ENCODE measurements at places on chromosomes 6 and 20. TPM values are rescaled to one million over a fixed set of nuclear protein-coding genes. Genes with fewer than 3 reads are reported as not detected.
A peak's percentile ranks its signal among the peaks of the same experiment; 100 is the strongest.

GRCh38 chr6:111185954-111186353, 98.7 kb downstream of the SLC16A10 start:
- DNase-seq, result no peak

DNA sequence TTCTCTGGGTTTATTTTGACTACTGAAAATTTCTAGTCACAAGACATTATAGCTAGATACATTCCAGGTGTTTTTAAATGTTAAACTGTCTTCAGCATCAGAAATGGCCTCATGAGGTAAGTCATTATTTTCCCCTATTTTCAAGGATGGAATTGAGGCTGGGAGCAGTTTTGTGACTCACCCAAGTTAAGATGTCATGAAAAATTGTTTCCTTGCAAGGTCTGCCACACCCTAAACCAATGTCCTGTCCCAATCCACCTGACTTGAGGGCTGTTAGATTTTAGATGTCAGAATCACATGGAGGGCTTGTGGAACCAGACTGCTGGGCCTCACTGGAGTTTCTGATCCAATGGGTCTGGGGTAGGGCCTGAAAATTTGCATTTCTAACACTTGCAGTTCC, 16.9 kb downstream of the SLC22A3 start:
- DNase-seq, result no peak

GRCh38 chr6:106913111-106913510, 61.4 kb downstream of the CD24 start:
- no peak for DNase-seq

DNA sequence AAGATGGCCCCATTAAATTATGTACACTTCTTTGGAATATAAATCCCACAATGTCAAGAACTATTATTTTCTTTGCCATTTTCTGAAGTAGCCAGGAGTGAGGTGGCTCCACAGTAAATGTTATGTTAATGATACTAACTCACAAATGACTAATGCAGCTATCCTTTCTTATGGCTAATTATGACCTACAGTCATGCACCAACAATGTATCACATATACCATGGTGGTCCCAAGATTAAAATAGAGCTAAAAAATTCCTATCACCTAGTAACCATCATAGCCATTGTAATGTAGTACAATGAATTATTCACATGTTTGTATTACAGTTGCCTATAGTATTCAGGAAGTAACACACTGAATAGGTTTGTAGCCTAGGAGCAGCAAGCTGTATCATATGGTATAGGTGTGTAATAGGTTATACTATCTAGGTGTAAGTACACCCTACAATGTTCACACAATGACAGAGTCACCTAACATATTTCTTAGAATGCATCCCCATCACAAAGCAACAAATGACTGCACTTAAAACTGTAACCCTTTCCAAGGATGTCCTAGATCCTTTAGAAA, 15.3 kb downstream of the ECHDC1 start:
- DNase-seq, result peak; percentile 44

- peak; percentile 37 for DNase-seq
Observed at GRCh38 chr6:113672491-113673149, 184.5 kb upstream of the MARCKS start.

Gene UST
- polyA plus RNA-seq, result 6.6 TPM

DNA sequence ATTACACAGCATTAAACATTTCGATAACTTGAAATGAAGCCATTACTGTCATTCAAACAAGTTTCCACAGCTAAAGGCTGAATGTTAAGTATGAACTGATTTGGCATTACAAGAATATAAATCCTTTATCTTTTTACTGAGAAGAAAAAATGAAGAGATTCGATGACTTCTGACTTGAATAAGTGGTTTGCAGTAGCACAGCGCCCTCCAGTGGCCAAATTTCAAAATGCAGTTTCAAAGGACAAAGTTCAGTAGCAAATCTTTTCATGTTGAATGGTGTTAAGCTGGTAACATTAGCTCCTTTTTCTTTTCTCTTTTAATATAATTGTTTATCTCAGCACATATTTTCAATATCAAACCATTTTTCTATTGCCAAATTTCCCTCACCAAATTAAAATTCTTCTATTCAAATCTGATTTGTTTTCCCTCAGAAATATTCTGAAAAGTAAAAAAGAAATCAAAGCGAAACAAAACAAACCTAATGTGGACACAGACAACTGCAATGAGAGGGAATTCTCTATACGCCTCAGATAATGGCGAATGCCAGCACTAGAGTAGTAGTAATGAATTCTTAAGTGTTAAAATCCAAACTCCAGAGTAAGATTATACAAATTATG, 145.7 kb downstream of the BTBD9 start:
- peak; percentile 81 for DNase-seq

Gene ENPP3
- 0.05 TPM for polyA plus RNA-seq

GRCh38 chr6:84853901-84854300, 89.5 kb upstream of the TBX18 start:
- no peak for DNase-seq

DNA sequence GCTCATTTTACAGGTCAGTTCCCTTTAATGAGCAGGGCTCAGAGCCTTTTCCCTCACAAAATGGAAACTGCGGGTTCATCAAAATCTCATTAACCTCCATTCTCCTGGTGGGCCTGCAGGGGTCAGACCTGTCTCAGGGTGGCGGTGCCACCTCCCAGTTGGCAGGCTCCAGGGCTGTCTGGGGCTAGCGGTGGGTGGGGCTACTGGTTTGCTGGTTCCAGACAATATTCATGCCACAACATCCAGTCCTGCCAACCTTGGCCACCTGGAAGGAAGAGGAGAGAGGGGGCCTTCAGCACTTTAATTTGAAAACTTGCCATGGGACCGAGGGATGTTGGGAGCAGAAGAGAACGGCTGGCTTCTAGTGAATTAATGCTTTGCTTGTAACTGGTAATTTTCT, 41.9 kb upstream of the CTNNBL1 start:
- no peak for DNase-seq

Gene CD109
- 3.6 TPM for polyA plus RNA-seq

DNA sequence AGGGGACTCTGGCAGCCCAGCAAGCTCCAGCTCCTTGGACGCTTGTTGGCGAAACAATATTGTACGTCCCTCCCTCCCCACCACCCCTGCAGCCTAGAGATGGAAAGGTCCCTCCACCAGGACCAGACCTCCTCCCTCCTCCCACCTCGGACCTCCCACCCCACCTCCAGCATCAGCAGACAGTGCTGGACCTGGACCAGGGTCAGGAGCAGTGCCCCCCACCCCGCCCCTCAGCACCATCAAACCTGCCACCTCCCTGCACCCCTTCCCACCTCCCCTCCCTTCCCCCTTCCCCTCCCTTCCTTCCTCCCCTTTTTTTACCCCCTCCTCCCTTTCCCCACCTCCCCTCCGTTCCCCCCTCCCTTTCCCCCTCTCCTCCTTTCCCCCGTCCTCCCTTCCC, 98.4 kb downstream of the TAF4 start:
- DNase-seq, result no peak

Gene FABP7
- polyA plus RNA-seq, result not detected

DNA sequence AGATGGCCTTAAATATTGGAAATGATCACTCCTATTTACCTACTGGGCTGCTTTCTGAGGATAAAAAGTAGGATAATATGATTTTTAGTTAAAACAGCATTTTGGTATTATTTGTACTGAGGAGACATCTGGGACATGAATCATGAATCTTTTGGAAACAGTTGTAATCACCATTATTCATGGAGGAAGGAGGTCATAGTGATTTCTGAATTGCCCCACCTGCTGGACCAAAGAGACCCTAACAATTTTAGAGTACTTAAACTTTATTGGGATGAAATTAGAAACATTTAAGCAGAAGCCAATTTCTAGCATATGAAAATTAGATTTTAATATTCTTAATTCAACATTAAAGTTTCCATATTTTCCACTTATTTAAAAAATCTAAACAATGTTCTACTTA, 108.4 kb upstream of the SIM1 start:
- peak; percentile 65 for DNase-seq

Gene TMEM151B
- not detected for polyA plus RNA-seq

- DNase-seq, result no peak
Observed at GRCh38 chr6:168182366-168182765, 103.4 kb upstream of the FRMD1 start.

GRCh38 chr6:167948716-167949115, 48.8 kb upstream of the KIF25 start:
- DNase-seq, result no peak

Gene VSTM2L
- 0.19 TPM for polyA plus RNA-seq

Gene NEURL2
- polyA plus RNA-seq, result 2.0 TPM

- no peak for DNase-seq
Observed at GRCh38 chr6:126967296-126968005, 151.0 kb upstream of the RSPO3 start.

Data from IMR-90 (cell line).